ENCODE measurements at places on chromosomes 11 and 22. TPM values are rescaled to one million over a fixed set of nuclear protein-coding genes. Genes with fewer than 3 reads are reported as not detected.

Gene OR5D14
- not detected for total RNA-seq

Gene TRIM48
- total RNA-seq = not detected

Gene CENPM
- 37.6 TPM for total RNA-seq

Gene BRSK2
- total RNA-seq = 7.9 TPM

Gene OR2AG2
- not detected for total RNA-seq

Gene OR8D1
- not detected for total RNA-seq
